GM12864 (cell line): ENCODE measurements at places on chromosomes 2 and 18.

DNA sequence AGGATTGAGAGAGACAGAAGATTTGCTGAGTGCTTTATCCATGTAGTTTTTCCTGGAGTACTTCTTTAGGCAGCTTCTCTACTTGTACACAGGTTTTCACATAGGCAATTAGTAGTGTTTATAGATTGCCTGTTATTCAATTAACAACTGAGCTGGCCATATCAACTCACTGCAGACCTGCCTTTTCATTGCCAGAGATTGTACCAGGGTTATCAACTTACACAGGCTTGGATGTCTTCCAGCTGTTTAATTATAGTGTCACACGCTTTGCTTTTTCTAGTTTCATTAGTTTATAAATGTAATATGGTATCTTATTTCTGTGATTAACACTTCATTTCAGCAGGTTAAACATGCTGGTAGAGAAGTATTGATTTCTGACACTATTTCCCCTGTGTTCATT, 125.9 kb downstream of the GPD2 start:
- DNase-seq: no peak

DNA sequence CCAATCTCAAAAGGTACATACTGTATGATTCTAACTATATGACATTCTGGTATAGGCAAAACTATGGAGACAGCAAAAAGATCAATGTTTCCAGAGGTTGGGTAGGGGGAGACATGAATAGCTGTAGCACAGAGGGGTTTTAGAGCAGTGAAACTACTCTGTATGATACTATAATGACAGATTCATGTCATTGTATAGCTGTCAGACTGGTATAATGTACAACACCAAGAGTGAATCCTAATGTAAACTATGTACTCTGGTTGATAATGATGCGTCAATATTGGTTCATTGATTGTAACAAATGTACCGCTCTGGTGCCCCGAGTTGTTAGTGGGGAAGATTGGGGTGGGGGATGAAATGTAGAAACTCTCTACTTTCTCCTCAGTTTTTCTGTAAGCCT, 172.4 kb upstream of the SPOPL start:
- DNase-seq: no peak

GRCh38 chr18:37378336-37379010, 187.1 kb downstream of the CELF4 start:
- DNase-seq: no peak

- DNase-seq: no peak
Observed at GRCh38 chr2:212667751-212668316, 129.2 kb upstream of the ERBB4 start.

DNA sequence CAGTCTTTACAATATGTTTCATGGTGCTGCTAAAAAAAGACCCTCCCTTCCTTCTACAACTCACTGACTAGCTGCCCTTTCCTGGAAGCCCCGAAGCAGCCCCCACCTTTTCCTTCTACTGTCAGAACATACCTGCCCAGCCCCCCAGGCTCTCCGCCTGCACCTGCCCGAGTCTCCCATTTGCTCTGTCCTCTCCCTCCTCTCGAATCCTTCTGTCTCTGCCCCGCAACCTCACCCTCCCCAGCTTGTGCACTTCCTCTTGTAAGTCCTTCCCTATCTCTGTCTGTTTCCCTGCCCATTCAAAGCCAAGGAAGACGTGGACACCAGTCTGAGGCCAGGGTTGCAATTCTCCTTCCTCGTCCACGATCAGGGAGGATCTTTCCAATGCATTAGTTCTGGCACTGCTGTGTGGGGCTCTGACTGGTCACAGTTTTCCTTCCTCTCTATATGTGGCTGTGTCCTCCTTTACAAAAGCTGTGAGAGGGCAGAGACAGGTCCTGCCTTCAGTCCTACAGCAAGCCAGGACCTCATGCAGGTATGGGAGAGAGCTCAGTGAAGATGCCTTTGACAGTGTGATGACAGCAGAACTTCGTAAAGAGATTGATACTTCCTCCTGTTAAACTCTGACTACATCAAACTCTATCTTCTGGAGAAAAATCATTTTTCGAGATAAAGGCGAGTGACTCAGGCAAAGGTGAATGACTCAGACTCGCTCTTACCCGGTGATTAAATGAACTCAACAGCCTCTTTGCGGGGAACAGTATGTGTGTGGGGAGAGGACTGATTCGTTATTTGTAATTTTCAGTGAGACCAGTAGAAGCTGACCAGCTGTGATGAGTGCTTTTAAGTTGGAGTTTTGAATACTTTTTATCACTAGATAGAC, 14.2 kb downstream of the TNFRSF11A start:
- no peak for DNase-seq

- DNase-seq: no peak
Observed at GRCh38 chr2:79740879-79741443, 228.1 kb downstream of the CTNNA2 start.

DNA sequence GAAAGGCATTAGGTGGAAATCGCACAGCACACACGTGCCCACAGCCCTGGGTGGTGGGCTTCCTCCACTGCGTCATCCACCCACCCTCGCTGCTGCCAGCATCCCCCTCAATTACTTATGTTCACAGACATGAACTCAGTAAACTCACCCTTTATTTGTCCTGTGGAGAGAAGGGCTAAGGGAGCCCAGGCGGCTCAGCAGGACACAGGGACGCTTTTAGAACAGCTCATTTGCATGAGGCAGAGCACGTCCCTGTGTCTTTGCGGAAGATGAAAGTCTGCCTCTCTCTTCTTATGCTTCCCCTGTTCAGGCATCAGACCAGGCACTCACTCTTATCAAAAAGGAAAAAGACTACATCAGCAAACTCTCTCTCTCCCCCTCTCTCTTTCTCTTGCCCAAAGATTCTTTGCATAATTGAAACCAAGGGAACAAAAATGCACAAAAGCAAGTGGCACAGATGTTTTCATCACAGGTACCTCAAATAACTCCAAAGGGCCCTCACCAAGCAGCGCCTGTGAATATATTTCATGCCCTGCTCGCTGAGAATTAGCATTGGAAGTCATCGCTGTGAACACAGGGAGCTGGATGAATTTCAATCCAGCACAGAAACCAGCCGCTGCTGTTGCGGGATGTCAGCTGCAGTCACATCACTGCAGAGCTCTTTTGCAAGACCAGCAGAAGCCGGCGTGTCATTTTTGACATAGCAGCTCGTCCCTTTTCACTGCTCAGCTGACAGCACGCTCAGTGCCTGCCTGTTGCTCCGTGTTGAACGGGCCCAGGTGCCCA, 376.3 kb upstream of the MYT1L start:
- DNase-seq: no peak

DNA sequence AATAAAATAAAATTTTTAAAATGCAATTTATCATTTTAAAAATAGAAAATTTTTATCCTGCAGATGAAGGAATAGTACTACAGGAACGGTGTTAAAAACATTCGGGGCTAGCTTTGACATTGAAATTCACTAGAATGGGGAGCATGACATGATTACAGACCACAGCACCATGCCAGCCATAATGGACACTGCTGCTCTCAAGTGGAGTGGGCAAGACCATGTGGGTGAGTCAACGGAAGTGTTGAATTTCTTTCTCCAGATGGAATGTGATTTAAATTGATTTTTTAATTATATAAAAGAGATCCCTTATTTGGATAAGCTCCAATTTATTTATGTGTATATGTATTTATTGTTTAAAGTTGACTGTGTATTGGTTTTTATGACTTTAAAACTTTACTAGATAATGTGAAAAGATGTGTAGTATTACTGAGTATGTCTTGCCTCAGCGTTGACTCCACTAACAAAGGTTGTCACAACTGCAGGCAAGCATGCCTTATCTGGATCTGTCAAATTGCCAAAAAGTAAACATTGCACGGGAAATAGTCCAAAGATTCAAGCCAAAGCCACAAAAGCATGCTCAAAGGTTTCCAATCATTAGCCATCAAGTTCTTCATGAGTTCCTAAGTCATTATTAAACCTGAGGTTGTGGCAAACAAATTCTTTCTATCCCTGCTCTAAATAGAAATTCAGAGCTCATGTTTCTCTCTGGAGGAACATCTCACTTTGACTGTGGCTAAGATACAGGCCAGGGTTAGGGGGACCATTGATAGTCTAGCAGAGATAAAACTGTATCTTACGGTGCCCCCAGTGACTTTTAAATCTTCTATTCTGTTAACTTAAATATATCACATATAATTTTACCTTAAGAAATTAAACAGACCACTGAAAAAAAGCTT, 536.9 kb downstream of the TMX3 start:
- DNase-seq: no peak

DNA sequence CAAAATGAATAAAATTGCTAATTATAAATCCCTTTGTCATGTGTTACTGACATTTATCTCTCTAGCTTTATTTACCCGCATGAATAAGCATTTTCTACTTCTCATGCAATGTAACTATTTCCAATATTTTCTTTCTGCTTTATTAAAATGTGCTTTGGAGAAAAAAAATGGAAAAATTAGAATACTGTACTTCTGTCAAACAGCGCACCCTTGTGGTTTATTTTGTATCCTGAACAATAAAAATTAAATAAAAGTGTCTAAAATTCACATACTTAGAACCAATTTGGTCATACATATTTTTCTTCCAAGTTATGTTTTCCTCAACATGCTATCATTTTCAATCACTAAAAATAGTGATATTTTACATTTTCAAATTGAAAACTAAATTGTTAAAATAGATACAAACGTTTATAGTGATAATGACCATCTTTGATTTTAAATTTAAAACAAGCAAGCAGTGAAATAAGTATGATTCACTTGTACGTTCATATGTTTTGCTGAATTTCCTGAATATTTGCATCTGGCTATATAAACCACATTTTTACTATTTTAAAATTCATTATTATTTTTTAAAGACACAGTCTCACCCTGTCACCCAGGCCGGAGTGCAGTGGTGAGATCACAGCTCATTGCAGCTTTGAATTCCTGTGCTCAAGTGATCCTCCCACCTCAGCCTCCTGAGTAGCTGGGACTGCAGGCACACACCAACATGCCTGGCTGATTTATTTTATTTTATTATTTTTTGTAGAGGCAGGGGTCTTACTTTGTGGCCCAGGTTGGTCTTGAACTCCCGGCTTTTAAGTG, 95.9 kb upstream of the GRB14 start:
- DNase-seq: no peak

DNA sequence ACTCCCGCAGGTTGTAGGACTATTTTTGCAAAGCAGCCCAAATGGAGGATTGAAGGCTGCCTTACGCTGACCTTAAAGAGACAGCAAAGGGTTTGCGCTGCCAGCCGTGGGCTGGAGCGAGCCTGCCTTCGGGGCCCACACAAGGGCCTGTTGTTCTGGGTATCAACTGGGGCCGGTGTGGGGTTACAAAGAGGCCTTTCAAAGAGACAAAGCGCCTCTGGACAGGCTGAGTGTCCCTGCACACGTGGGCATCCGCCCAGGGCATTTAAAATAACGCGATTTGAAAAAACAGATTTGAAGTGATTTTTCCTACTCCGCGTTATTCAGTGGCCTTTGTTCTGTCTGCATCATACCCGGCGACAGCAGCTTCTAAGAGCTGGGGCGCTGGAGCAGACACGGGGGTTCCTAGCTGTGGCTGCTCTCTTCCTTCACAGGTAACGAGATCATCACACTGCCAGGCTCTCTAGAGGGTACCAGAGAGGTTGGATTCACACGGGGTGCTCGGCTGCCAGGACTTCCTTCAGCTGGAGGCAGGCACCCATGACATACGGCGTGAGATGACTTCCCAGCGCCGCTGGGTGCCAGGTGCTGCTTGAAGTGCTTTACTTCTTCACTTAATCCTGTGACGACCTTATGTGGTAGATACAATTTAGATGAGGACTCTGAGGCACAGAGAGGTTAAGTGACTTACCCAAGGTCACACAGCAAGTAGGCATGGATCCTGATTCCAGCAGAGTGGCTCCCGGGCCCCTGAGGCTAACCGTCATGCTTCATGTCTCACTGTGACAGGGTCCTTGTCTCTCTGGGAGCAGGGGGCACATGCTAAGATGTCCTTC, 32.2 kb downstream of the MAL start:
- no peak for DNase-seq

DNA sequence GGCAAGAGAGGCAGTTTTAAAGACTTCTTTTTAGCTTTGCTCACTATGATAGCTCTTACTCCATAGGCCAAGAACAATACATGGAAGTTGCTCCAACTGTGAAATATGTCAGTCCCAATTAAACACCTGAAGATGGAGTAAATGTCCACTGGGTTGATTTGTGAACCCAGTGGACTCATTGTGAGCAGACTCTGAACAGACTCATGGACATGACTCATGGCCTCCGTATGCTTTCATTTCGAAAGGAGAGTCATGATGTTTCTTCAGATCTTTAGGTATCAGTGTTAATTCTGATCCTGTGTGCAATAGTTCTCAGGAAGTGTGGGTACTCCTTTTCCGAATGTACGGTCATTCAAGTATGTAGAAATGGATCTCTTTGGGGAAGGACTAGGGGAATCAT, 5.4 kb upstream of the CWC22 start:
- no peak for DNase-seq

GRCh38 chr2:12320991-12321641, 395.6 kb upstream of the TRIB2 start:
- no peak for DNase-seq

DNA sequence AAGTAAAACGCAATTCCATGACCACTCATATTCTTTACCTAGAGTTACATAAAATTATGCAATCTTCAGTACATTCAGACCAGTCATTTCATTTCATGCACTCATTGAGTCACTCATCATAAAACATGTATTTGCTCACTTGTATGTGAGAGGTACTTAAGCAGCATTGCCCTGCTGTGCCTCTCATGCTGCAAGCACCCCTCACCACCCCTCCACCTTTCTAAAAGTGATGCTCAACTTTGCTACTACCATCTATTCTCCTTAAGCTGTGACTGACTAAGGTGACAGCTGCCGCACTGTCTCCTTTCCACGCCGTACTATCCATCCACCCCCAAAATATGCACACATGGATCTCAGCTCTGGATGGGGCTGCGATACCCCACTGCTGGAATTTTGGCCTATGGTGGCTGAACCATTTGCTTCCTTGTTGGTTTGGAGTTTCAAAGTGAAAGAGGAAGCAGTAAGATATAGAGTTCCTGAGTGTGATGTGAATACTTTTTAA, 7.2 kb downstream of the ARHGAP25 start:
- no peak for DNase-seq

DNA sequence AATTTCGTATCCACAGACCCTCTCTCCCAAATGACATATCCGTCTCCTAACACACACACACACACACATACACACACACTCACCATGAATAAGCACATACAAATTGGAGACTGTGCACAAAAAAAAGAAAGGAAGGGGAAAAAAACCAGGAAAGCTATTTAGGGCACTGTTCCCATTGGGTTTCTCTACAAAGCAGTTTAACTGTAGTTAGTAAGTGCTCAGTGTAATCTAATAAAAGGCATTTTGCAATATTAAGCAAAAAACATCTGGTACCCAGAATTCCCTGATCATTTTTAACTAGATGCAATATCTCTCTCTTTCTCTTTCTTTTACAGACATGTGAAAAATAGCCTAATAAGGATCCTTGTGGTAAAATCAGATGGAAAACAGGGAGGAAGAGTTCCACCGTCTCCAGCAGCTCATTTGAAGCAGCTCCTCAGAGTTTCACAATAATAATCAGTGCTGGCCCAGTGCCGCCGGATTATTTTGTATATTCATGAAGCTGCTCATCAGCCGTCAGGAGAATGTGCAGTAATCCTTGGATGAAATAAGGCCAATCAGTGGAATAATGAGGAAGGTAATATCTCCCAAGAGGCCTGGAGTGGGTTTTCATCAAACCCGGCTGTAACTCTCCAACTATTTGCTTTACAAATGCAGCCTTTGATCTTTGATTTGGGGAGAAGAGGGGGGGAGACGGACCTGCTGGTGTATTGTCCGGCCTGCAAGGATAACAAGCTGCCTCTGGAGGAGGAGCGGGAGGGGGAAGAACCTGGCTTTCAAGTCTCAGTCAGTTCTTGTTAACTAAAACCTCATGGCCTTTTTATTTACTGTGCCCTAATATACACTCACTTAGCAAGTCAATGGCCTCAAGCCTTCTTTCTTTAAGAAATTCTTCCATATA, 227.6 kb upstream of the SMIM21 start:
- DNase-seq: no peak

GRCh38 chr18:76955524-76956170, 133.3 kb downstream of the ZNF236 start:
- no peak for DNase-seq
